ENCODE measurements at places on chromosomes 4 and X.

GRCh38 chr4:120056246-120056645, 10.4 kb downstream of the MAD2L1 start:
- DNase-seq, result peak; percentile 44

DNA sequence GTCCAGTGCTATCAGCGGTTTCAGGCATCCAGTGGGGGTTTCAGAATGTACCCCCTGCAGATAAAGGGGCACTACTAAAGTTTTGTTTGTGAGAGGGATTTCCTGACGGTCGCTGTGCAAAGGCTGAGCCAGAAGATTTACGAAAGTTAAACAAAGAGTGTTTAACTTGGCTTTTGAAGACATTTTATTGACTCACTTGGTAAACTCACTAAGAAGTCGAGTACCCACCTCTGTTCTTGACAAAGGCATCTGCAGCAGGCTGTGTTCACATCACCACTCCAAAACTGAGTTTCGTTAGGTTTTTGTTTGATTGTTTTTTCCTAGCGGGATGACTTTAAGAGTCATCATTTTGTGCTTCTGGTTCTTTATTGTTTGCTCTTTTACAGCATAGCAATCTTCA, 143.9 kb upstream of the TBL1X start:
- no peak for DNase-seq

DNA sequence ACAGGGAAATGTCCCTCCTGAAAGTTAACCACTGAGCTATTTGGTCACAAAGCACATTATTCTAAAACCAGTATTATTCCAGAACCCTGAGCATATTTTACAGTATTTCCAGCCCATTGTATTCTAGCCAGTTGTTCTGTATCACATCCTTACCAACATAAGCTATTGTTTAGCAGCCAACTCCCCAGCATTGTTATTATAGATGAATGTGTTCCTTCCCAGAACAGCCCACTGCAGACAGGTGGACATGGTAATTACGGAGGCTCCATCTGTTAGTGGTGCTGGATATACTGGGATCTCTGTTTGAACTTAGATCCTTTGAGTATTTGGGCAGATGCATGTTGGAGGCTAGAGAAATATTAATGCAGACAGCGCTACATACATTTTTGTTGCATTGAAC, 126.1 kb downstream of the MGST2 start:
- DNase-seq, result no peak

DNA sequence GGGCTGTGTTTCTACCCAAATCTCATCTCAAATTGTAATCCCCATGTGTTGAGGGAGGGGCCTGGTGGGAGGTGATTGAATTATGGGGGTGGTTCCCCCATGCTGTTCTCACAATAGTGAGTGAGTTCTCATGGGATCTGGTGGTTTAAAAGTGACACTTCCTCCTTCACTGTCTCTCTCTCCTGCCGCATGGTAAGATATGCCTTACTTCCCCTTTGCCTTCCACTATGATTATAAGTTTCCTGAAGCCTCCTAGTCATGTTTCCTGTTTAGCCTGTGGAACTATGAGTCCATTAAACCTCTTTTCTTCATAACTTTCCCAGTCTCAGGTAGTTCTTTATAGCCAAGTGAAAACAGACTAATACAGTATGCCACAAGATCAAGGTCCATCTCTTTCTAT, 70.0 kb upstream of the MSX1 start:
- peak; percentile 8 for DNase-seq

DNA sequence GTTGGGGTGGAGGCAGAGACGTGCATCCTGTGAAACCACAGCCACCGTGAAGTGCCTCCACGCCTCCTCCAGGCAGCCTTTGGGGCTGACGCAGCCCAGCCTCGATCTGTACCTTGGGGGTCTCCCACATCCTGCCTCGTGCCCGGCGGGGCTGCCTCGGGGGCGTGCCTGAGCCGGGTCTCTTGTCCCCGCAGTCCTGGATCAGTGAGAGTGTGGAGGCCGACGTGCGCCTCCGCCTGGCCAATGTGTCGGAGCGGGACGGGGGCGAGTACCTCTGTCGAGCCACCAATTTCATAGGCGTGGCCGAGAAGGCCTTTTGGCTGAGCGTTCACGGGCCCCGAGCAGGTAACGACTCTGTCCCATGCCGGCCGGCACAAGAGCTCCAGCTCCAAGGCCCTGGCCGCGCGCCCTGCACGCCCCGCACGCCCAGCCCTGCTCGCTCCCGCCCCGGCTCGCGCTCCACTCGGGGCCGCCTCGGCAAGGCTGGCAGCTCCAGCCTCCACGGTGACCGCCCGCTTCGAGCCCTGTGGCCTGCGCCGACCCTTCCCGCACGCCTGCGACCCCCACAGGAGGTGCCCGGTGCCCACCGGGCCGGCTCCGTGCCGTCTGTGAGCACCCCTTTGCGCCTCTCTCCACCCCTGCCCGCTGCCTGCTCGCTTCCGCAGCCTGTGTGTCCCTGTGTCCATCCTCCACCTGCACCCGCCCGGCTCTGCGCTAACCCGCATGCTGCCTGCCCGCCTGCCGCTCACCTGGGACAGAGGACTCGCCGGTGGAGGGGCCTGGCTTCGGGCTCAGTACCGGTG, 9.8 kb downstream of the FGFR3 start:
- DNase-seq, result no peak

DNA sequence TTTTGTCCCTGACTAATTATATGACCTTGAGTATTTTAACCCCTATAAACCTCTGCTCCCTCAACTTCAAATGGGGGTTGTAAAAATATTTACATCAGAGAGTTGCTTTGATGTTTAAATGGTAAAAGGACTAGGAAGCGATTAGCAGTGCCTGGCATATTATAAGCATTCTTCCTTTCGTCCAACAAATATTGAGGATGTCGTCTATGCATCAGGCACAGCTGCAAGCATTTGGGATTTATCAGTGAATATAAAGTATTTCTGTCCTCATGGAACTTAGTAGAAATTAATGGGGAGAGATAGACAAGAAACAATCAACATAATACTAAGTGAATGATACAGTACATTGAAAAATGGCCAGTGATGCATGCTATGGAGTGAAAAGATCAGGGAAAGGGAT, 115.5 kb upstream of the EDNRA start:
- DNase-seq, result no peak

DNA sequence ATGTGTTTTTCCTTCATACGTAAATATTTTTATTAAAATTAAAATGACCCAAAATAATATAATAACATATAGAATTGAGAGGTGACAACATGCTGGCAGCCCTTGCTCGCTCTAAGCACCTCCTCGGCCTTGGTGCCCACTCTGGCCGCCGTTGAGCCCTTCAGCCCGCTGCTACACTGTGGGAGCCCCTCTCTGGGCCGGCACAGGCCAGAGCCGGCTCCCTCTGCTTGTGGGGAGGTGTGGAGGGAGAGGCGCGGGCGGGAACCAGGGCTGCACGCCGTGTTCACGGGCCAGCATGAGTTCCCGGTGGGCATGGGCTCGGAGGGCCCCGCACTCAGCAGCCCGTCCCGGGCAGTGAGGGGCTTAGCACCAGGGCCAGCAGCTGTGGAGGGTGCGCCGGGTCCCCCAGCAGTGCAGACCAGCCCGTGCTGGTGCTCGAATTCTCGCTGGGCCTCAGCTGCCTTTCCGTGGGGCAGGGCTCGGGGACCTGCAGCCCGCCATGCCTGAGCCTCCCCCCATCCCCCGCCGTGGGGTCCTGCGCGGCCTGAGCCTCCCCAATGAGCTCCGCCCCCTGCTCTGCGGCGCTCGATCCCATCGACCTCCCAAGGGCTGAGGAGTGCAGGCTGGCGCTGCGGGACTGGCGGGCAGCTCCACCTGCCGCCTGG, 222.3 kb downstream of the PTTG2 start:
- no peak for DNase-seq

DNA sequence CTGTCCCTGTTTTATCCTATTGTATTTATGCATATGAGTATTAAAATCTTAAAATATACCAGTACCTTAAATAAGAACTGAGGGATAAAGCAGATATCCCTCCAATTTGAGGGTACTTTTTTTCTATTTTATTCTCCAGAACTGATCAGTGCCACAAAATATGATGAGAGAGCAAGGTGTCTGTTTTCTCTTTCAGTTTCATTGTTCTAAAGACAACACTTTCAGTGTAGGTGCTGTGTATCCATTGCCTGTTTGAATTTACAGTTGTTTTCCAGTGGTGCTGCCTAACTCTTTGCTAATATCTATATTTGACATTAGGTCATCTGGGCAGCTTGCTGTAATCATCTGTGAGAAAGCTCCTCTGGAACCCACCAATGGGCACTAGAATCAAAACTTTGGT, 394.7 kb downstream of the IL1RAPL1 start:
- DNase-seq, result no peak

GRCh38 chr4:123631786-123632692, 235.4 kb downstream of the SPRY1 start:
- no peak for DNase-seq

DNA sequence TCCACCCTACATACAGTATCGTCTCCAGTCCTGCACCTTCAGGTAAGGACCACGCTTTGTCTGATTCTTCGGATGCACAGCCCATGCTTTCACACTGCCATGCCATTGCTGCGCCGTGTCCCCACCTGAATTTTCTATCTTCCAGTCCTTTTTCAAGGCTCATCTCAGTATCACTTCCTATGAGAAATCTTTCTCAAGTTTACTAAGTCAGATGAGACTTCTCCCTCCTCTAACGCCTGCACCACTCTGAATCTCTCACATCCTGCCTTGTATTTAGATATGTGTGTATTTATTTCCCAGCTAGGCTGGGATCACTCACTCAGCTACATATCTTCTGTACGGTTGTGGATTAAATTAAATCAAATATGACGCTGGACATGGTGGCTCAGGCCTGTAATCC, 116.8 kb downstream of the SMIM20 start:
- no peak for DNase-seq

DNA sequence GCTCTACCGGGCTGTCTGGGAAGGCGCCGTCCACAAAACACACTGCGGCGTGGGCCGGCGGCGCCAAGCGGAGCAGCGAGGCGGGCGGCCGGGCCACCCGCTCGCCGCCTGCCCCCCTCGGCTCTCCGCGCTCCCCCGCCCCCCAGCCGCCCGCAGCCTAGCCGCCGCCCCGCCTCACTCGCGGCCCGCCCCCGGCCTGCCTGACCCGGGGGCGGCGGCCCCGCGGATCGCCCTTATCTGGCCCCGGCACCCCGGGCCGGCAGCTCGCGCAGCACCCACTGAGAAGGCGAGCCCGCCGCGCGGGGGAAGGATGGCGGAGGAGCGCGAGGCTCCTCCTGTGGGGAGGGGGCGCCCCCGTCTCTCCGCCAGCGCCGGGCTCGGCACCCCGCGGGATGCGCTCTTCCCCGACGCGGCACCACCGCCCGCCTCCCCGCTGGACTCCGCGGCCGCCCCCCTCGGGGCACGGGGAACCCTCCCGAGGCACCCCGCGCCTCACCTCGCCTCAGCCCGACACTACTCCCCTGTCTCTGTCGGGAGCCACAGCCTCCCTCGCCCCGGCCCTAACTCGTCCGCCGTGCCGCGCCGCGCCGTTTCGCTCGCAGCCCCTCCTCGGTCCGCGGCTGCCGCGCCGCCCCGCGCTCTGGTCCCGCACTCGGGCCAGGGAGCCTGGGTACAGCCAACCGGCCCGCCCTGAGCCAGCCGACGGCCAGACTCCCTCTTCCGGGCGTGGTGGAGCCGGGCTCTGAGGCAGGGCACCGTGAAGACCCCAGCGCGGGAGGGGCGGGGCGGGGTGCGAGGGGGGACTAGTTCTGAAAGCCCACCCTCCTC, 566 bp downstream of the ATP11C start:
- DNase-seq, result peak; percentile 65

GRCh38 chr4:20840648-20841190, 140.5 kb downstream of the PACRGL start:
- no peak for DNase-seq

GRCh38 chrX:136147315-136147901, at the start of gene FHL1:
Gene FHL1, plus strand, starts transcription at chrX:136147533.
- DNase-seq, result peak; percentile 7

DNA sequence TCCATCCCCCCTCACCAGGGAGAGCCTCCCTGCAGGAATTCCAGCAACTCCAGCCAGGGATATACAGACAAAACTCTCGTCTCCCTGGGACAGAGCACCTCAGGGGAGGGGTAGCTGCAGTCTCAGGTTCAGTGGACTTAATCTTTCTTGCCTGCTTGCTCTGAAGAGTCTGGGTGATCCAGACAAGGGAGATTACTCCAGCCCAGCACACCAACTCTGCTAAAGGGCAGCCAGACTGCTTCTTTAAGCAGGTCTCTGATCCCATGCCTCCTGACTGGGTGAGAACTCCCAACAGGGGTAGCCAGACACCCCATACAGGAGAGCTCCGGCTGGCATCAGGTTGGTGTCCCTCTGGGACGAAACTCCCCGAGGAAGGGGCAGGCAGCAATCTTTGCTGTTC, 888.7 kb downstream of the RAB28 start:
- no peak for DNase-seq

GRCh38 chr4:127165971-127166370, 466.8 kb upstream of the INTU start:
- DNase-seq, result no peak

DNA sequence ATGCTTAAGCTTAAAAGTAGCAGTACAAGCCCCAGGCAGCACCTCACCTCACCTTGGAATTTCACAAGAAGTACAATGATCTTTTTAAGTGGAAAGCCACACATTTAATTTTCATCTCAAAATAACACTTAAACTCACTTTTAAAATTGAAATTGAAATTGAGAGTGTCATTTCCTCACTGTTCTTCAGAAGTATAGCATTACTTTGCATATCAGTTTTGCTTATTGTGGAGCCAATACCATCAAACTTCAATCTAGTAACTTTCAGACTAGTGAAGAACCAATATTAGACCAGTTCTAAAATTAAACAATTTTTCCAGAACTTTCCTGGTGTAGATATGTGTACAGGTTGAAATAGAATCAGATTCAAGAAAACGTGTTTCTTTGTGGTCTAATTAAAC, 242.4 kb downstream of the NDST4 start:
- no peak for DNase-seq

DNA sequence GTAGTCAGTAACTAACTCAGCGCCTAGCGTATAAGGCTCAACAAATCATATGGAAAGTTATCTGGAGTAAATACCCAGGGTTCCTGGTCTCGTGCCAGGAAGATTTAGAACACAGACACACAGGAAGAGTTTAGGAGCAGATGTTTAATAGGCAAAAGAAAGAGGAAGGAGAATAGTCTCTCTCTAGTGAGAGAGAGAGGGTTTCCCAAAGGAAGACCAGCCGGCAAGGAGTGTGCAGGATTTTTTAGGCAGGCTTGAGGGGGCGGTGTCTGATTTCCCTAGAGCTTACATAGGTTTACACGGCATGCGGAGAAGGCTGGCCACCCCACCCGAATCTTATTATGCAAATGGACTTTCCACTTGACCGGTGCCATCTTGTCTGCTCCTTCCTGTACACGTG, 284.0 kb upstream of the FRG1 start:
- DNase-seq, result peak; percentile 42

DNA sequence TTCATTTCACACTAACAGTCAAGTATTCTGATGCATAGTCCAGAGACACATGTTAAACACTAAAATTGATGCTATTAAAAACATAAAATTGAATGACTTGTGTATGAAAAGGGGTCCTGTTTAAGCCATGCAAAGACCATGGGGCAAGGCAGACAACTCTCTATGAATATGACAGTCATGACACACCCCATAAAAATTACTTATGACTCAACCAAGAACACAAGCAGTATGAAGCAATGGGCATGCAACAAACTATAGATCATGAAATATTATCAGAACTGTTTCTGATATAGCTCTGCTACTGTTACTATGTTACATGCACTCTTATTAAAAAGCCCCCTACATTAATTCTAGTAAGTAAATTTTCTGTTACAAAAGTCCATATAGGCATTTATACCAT, 57.5 kb upstream of the ZCCHC13 start:
- DNase-seq, result no peak

- DNase-seq, result no peak
Measured at GRCh38 chrX:106278951-106279350, 110.8 kb downstream of the PWWP3B start.

All from hematopoietic multipotent progenitor cell treated with erythropoietin and hydrocortisone succinate and interleukin-3 and kit ligand, for 6 days (in vitro differentiated cells).